ENCODE measurements at places on chromosomes 16 and 17. TPM values are rescaled to one million over a fixed set of nuclear protein-coding genes. Genes with fewer than 3 reads are reported as not detected.
A peak's percentile ranks its signal among the peaks of the same experiment; 100 is the strongest.

DNA sequence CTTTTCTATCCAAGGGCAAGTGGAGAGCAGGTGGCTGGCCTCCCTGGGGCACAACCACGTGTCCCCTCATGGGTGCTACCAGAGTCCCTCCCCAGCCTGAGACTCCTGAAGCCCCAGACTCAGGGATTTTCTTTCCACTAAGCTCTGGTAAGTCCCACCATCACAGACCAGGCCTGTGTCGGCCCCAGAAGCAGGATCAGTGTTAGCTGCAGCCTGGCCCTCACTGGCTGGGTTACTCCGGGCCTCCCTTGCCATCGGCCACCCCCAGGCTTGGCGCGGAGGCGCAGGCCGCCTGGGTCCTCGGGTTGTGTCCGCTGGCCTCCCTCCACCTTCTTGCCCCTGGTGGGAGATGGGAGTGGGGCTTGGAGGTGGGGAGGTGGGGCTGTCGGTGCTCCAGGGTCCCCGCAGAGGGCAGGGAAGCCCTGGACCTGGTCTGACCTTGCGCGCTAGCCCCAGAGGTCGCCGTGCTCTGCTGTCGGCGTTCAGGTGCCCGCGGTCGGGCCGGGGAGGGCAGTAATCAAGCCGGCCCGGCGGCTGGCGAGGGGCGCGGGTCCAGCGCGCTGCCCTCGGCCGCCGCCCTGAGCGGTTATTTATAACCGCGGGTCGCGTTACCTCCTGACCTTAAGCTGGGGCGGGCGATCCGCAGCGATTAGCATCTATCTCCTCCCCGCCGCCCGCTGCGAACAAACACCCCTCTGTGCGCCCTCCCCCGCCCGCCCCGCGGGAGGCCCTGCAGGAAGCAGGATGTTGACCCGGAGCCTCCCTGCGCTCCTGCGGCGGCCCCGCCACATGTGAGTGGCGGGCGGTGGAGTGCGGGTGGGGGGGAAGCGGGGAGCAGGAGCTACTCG is 78.1 kb upstream of the TOB1 start:
- peak; percentile 94 for DNase-seq

- no peak for DNase-seq
Observed at GRCh38 chr17:65824901-65825300, 263.5 kb upstream of the AXIN2 start.

GRCh38 chr16:66401610-66402009 is 25.5 kb upstream of the BEAN1 start:
- DNase-seq, result no peak

DNA sequence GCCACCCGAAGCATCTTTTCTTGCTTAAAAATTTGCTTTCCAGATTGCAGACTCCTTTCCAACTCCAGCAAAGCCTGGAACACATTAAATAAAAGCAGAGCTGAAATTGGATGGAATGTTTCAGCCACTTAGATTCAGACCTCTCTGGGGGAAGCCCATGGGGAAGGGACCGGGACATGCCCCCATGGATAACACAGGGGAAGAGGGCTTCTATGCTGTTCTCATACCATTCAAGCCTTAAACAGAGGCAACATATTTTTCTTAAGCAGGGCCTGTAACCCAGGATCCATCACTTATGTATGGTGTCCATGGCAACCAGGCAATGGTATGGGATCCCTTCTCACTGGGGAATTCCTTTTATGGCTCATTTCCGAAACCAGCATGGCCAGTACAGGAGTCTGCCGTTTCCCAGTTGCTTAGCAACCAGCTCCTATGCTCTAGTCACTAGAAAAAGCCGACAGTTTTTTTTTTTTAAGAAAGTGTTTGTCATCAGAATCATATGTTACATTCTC is 62.0 kb upstream of the MARCHF10 start:
- no peak for DNase-seq

DNA sequence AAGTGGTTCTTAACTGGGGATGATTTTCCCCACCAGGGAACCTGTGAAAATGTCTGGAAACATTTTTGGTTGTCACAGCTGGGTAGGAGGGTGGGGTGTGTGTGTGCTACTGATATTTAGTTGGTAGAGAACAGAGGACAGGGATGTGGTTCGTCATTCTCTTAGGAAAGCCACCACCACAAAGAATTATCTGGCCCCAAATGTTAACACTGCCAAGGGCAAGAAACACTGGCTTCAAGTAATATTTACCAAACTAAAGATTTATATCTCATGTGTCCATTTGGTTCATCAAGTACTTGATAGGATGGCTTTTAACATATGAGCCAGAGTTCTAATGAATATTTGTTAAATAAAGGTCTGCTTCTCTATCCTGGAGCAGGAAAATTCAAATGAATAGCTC is 19.5 kb downstream of the MPHOSPH6 start:
- DNase-seq, result no peak

DNA sequence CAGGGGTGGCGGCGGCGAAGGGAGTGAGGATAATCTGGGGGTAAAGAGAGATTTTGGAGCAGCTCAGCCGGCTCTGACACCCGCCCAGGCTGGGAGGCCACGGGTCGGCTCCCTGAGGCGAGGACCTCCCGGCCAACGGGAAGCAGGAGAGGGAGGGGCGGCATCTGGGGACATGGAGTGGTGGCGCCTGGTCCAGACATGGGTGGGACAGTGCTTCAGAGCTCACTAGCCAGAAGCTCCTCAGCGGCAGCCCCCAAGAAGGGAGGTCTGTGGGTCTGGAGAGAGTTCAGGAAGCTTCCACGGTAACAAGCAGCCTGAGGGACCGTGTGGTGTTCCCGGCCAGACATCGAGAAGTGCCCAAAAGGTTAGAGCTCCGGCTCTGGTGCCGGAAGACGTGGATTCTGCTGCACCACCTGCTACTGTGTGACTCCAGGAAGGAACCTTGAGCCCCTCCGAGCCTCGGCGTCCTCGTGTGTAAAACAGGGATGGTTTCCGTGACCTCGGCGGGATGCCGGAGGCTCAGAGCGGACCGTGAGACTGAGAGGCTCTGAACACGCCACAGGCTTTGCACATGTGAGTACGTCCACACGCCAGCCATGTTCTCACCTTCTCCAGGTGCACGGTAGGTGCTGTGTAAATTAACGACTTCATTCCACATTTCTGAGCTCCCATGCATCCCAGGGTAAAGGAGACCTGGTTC is 56.9 kb downstream of the TIMM22 start:
- DNase-seq, result no peak

DNA sequence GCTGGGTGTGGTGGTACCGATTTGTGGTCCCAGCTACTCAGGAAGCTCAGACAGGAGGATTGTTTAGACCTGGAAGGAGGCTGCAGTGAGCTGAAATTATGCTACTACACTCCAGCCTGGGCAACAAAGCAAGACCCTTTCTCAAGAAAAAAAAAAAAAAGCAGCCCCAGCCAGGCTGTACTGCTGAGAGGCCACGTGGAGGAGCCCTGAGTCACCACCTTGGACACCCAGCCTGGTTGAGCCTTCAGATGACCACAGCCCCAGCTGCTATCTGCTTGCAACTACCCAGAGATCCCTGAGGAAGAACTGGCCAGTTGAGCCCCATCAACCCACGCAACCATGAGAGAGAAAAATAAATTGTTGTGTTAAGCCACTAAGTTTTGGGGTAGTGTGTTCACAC is 23.6 kb upstream of the GPRC5C start:
- peak; percentile 31 for DNase-seq

GRCh38 chr16:13848795-13849194 is 71.2 kb upstream of the ERCC4 start:
- DNase-seq, result no peak

GRCh38 chr16:69563605-69564580 is 1.9 kb upstream of the NFAT5 start:
- DNase-seq, result no peak

- DNase-seq, result no peak
Observed at GRCh38 chr17:35073991-35074627, 10.6 kb upstream of the RFFL start.

DNA sequence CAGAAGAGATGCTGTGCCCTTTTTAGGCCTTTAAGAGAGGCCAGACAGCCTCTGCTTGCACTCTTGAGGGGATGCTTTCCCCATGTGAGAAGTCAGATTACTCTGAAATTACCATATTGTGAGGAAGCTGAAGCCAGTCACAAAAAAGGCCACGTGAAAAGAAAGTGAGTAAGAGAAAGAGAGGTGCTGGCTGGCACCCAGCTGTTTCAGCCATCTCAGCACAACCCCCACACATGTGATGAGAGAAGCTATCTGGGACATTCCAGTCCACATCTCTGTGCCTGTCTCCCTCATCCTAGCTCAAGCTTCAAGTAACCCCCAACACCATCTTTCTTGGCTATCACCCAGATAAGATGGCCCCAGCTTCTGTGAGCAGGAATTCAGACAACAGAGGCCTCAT is 131.4 kb downstream of the HS3ST2 start:
- DNase-seq, result no peak

DNA sequence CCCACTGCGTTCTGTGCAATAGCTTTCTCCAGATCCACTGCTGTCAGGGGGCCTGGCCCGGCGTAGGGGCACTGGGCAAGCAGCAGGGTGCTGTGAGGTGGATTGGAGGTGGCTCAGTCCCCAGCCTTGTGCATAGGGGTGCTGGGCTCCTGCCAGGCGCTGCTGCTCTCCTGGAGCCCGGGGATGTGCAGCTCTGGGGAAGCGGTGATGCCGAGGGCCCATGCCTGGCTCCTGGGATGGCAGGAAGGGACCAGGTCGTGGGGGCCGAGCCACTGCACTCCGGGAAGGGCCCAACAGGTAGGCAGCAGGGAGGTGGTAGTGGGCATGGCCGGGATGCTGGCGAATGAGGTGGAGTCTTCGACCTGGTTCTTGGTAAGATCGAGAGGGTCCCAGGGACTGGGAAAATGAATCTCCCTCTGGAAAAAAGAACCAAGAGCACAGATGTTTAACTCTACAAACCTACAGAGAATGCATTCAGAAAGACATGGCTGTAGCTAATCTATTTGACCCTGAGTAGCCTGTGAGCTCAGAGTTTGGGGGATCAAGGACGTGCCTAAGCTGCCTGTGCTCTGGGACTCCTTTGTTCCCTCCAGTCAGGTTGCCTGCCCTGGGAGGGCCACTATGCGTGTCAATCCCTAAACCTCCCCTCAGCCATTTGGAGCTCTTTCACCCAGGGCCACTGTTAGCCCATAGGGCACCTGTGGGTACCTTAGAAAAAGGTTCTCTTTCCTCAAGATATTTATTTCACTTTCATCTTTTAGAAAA is 6.6 kb upstream of the SUPT4H1 start:
- no peak for DNase-seq

- DNase-seq, result peak; percentile 49
Observed at GRCh38 chr16:57544124-57544653, 1.7 kb downstream of the ADGRG5 start.

GRCh38 chr17:311119-311782 is 41.4 kb downstream of the RPH3AL start:
- DNase-seq, result no peak

- peak; percentile 77 for DNase-seq
Observed at GRCh38 chr17:27473748-27474609, 17.7 kb downstream of the KSR1 start.

- DNase-seq, result no peak
Observed at GRCh38 chr16:57406881-57407280, 2.3 kb downstream of the CCL17 start.

DNA sequence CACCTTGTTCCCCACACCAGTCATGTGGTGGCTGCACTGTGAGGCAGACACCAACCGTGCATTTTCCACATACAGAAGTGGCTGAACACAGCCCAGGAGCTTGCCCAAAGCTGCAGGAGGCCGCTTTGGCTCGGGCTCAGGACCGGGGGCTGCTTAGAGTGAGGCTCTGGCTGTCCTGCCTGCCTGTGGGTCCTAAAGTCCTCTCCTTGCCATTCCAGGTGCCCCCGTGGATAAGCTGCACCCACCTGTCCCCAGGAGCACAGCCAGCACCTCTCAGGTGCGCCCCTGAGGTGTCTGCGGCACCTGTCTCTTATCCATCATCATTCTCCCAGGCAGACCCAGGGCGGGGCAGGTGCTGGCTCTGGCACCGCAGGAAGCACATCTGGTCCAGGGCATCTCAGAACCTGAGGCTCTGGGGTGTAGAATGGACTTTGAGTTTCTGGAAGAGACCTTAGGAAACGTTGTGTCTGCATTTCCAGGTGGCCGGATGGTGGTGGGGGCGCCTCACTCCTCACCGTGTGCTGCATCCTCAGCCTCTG is 180.5 kb upstream of the ZNF469 start:
- no peak for DNase-seq

- no peak for DNase-seq
Observed at GRCh38 chr17:7502987-7503386, 18.8 kb downstream of the POLR2A start.

DNA sequence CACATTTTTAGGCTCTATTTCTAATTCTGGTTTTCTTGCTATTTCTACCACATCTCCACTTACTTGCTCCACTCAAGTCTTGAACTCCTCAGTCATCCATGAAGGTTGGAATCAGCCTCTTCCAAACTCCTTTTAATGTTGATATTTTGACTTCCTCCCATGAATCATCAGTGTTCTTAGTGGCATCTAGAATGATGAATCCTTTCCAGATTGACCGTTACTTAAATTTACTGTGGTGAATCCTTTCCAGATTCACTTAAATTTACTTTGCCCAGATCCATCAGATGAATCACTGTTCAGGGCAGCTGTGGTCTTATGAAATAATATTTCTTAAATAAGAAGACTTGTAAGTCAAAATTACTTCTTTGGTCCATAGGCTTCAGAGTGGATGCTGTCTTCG is 32.4 kb downstream of the CLTC start:
- DNase-seq, result no peak

- no peak for DNase-seq
Observed at GRCh38 chr17:30990458-30990857, 19.6 kb downstream of the RNF135 start.

- DNase-seq, result no peak
Observed at GRCh38 chr17:360092-360750, 7.6 kb upstream of the RPH3AL start.

DNA sequence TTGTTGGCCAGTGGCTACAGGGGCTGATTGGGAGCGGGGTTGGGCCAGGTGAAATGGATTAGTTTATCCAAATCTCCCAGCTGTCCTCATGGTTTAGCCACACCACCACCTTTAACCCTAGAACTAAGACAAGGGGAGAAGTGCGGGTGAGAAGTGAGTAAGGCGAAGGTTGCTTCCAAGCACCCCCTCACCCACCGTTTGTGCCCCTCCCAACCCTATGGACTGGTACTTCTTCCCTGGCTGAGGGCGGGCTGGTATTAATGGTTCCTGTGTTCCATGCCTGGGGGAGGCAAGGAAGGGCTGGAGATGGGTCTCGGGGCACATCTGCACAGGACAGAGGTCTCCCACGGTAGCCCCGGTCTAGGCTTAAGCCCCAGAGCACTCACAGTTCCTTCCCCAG is 25.1 kb downstream of the NT5M start:
- no peak for DNase-seq

- no peak for DNase-seq
Observed at GRCh38 chr17:27748360-27748825, 51.9 kb downstream of the NOS2 start.

- DNase-seq, result no peak
Observed at GRCh38 chr16:3010510-3010909, 2.2 kb upstream of the CLDN9 start.

Gene NBR1
- 41.0 TPM for total RNA-seq

Gene TIGD7
- 4.6 TPM for total RNA-seq

Gene C16orf96
- not detected for total RNA-seq

Gene NPIPA5
- total RNA-seq, result 13.2 TPM

Gene DOC2B
- total RNA-seq, result 20.0 TPM

Gene TMEM114
- not detected for total RNA-seq

Gene CCDC182
- total RNA-seq, result not detected

Gene COIL
- total RNA-seq, result 7.8 TPM

Gene ALOX12
- not detected for total RNA-seq

Gene HSD11B2
- total RNA-seq, result 5.4 TPM
